NCI-H1930 (cell line): ENCODE measurements at places on chromosomes 3 and 15.

DNA sequence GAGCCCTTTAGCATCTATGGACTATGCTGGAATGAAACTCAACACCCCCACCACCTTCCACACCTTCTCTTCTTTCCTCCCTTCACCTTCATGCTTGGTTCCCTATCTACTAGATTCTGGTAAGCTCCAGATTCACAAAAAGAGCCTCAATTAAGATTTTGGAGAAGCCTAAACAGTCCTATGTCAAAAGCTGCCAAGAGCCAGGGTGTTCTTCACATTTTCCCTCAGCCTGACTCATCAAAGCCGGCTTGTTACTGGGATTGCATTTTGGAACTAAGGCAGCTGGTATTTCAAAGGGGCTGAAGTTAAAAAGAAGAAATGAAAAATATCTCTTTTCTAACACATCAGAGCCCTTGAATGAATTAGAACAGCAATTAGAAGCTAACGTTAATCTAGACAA, 247.7 kb downstream of the MYRIP start:
- DNase-seq: no peak

GRCh38 chr3:83065851-83066460, 1304.5 kb upstream of the GBE1 start:
- no peak for DNase-seq

DNA sequence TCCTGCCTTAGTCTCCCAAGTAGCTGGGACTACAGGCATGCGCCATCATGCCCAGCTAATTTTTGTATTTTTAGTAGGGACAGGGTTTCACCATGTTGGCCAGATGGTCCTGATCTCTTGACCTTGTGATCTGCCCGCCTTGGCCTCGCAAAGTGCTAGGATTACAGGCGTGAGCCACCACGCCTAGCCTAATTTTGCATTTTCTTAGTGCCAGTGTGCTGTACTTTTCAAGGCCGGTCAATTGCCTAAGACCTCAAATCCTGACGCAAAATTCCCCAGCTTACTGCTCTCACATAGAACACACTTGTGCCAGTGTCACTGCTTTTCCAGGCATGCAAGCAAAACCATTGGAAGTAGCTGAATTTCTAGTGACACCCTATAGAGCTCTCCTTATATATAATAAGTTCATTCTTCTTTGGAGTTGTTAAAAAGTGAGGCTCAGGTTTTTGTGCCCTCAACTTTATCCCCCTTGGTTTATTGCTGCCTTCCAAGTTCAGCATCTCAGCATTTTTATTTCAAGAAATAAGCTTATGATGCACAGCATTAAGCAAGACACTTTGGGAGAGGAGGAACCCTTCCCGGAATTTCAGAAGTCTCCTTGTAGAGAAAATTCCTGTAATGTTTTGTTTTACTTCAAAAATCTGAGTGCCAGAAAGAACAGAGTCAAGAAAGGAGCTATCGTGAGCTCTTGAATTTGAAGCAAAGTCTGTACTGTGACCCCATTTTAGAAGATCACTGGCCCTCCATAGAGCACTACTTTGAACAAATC, 93.2 kb downstream of the FILIP1L start:
- no peak for DNase-seq

GRCh38 chr15:77426377-77426776, 5.7 kb downstream of the HMG20A start:
- no peak for DNase-seq

- DNase-seq: no peak
Measured at GRCh38 chr3:133633439-133633838, 28.3 kb downstream of the TOPBP1 start.

DNA sequence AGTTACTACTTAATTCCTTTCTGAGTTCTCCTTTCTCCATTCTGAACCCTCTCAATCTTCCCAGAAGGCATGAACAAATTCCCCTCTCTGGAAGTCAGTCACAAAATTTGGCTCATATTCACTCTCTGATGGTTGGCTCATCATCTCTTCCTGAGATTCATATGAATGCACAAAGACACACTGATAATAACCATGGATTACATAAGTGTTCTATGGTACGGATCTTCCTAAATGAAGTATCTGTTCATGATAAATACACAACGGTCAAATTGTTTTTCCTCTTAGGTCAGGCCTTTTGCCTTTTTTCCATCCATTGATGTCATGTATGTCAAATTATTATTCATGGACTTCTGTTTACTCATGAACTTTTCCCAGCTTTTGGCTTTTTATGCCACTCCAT, 162.6 kb downstream of the P2RY1 start:
- DNase-seq: no peak

GRCh38 chr3:126105691-126106187, 21.8 kb upstream of the SLC41A3 start:
- DNase-seq: no peak

- no peak for DNase-seq
Measured at GRCh38 chr3:12798559-12799179, 2.2 kb downstream of the CAND2 start.

GRCh38 chr3:129233538-129233937, 15.9 kb upstream of the COPG1 start:
- DNase-seq: no peak

- peak; percentile 29 for DNase-seq
Measured at GRCh38 chr15:31306426-31307269, 20.0 kb upstream of the KLF13 start.

- DNase-seq: peak; percentile 45
Measured at GRCh38 chr3:62876064-62876463, 848 bp upstream of the CADPS start.

- no peak for DNase-seq
Measured at GRCh38 chr3:194046995-194047645, 88.8 kb upstream of the HES1 start.

DNA sequence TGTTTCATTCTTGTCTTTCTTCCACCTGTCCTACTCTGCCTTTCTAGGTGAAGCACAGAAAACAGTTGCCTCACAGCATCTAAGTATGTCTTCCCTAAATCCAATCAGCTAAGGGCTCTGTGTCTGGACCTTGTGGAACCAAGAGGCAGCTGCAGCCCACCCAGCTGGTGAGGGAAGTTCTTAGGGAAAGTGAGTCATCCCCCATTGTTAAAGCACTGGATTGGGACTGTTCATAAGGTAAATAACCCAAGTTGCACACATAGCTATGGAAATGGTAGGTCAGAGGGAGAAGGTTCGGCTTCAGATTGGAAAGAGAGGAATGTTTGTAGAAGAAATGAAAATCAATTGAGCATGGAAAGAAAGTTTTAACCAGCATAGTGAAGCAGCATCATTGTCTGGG, 18.0 kb upstream of the ARNT2 start:
- DNase-seq: no peak

GRCh38 chr3:49636883-49637609, 37.1 kb upstream of the APEH start:
- DNase-seq: no peak

DNA sequence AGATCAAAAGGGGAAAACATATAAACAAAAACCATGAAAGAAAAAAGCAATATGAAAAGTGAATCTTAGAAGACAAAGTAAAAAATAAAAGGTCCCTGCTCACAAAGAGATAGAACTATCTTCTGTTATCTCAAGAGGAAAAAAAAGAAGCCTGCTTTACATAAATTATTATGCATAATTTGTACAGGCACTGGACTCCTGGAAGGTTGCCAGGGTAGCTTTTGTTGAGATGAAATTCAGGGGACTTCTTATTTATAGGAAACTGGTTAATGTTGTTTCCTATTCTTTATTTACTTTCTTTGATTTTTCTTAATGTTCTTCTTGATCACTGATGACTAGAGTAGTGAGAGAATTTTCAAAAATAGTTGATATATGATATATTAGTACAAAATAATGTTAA, 66.9 kb downstream of the PPM1L start:
- DNase-seq: no peak

- DNase-seq: no peak
Measured at GRCh38 chr15:80036071-80036470, 23.4 kb upstream of the ZFAND6 start.

DNA sequence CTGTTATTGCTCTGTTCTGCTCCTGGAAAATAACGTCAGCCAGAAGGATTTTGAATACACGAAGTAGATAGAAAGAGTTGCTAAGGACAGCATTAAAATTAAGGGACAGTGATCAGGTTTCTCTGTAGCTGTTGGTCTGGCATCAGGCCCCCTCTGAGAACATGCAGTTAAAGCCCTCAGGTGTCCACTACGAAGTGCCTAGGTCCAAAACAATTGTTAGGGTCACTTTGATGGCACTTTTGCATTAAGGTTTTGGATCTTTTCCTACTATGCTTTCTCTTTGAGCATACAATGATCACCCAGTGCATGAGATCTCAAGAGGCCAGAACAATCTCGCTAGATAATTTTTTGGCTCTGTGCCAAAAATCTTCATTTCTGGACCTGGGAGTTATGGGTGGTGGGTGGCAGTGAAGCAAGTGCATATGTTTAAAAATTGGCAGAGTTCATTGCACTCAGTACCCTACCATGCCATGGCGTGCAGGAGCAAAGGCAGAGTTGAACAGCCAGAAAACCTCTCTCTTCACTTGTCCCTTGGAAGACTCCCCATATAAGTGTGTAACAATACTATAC, 797.6 kb downstream of the ROBO2 start:
- no peak for DNase-seq

- DNase-seq: no peak
Measured at GRCh38 chr3:62142331-62143085, 230.8 kb downstream of the FEZF2 start.

DNA sequence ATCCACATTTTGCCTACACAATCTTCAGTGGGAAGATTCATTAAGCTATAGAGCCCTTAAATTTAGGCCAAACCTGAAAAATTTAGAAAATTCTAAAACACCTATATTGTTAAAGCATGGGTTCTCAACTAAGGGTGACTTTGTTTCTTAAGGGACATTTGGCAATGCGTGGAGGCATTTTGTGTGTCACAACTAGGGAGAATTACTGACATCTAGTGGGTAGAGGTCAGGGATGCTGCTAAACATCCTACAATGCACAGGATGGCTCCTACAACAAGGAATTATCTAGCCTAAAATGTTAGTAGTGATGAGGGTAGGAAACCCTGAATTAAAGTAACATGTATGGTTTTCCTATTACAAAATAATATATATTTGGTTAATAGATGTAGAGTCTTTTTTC, 55.8 kb downstream of the TBC1D5 start:
- DNase-seq: no peak

GRCh38 chr3:11197484-11197883, 43.2 kb downstream of the HRH1 start:
- no peak for DNase-seq

DNA sequence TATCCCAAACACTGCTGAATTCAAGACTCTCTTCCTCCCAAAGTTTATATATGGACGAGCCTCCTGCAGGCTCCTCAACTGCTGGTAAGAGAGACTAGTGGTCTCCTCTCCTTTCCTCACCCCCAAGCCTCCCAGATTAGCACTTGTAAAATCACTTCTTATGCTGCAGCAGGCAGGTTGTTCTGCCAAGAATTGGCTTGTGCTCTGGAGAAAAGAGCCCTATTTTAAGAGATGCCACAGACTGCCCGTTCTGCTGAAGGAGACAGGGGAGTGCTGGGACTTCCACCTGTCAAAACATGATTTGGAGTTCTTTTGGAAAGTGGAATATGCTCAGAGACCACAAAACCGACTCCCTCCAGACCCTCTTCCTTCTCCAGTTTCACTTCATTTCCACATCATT, 230.9 kb upstream of the EIF1B start:
- DNase-seq: no peak

DNA sequence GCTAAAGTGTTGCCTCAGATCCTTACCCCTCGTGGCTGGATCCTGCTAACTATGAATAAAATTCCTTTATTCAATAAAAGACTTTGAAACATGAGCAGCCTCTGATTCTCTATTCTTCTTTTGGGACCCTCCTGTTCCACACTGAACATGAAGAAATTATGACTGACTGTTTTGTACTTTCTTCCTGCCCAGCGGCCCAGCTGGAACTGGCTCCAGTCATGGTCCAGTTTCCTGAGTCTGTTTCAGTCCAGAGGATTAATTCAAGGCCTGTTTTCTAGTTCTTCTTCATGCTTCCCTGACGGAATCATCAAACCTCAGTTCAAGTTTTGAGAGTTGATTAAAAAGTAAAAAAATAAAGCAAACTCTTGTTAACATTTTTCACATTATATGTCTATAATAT, 52.6 kb upstream of the CP start:
- DNase-seq: no peak

DNA sequence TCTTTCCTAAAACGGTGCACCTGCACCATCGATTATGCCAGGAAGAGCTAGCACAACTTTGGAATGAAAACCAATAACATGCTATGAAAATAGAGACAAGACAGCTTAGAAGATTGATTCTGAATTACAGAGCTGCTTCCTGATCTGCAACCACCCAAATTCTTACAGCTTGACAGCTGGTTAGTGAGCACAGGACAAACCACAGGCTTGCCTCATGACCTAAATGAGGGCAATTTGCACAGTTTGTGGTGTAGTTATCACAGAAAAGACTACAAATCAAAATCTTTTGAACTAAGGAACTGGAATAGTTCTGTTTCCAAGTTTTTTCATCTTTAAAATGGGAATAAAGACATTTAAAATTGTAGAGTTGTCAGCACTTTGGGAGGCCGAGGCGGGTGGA, 533.5 kb downstream of the NAALADL2 start:
- no peak for DNase-seq

DNA sequence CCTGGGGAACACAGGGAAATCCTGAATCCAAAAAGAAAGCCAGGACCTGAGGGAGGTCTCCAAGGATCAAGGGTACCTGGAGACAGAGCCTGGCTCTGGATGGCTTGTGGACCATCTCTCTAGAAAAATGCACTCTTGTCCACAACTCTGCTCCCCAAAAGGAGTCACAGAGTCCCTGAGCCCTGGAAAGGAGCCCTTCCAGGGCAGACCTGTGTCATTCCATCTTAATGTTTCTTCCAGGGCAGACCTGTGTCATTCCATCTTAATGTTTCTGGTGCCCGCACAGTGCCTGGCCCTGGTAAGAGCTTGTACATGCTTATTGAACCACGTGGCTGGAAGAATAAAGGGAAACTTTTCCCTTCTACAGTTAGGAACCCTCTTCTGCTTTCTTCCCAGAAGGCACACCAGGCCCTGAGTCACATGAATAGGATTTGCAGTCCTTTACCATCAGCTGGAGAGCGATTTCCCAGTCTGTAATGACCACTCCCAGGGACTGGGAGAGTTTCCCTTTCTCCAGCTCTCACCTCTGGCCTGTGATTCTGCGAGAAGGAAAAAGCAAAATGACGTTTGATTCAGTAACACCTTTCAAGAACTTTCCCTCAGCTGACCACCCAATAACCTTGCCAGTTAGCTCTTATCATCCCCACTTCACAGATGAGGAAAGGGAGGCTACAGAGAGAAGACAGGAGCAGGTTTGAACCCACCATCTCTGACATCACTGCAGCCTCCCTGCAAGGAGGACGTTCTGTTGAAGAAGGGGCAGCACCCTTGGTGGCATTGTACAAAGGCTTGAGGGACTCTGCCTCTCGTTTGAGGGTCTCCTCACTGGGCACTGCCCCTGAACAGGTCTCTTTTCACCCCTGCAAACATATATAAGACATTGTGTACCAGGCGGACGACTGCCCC, 35.8 kb upstream of the SLCO2A1 start:
- DNase-seq: no peak

GRCh38 chr3:42443819-42444436, 33.5 kb upstream of the LYZL4 start:
- DNase-seq: peak; percentile 60
